ENCODE measurements at places on chromosomes 12 and 14.
A peak's percentile ranks its signal among the peaks of the same experiment; 100 is the strongest.

- no peak for DNase-seq
Observed at GRCh38 chr14:101585211-101585610, 23.9 kb downstream of the DIO3 start.

DNA sequence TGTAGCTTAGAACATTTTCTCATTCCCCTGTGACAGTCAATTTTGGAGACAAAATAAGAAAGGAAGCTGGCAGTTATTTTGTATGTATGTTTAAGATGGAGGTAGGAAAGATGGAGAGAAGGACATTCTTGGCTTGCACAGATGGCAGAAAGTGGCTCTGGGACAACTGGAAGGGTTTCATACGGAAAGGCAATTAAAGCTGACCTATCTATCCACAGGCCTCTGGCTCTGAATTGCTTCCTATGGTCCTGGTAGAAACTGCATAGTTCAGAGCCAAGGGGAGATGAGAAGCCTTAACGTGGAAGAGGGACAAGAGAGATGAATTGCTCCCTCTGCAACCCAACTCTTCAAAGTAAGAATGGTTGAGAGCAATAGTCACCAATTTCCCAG is 8.0 kb upstream of the NPFF start:
- no peak for DNase-seq

GRCh38 chr14:99612071-99612737 is 8.2 kb upstream of the CCDC85C start:
- DNase-seq = no peak

DNA sequence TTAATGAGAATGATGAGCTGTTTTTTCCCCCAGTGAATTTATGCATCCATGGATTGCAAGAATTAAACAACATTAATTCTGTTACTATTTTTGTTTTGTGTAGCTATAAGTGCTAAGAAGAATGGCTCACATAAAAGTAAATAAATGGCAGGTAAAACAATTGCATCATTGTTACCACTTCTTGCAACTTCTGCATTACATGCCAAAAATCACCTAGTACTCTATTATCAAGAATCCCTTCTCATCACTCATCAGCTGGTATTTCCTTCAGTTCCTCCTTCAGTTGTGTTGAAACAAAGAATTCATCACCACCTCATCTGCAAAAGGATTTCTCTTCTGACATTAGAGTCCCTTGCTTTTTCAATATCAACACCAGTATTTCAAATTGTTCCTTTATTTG is 773 bp downstream of the A2M start:
- no peak for DNase-seq

- no peak for DNase-seq
Observed at GRCh38 chr12:13275241-13276085, 78.9 kb downstream of the EMP1 start.

GRCh38 chr12:23847857-23848256 is 101.6 kb downstream of the SOX5 start:
- no peak for DNase-seq

DNA sequence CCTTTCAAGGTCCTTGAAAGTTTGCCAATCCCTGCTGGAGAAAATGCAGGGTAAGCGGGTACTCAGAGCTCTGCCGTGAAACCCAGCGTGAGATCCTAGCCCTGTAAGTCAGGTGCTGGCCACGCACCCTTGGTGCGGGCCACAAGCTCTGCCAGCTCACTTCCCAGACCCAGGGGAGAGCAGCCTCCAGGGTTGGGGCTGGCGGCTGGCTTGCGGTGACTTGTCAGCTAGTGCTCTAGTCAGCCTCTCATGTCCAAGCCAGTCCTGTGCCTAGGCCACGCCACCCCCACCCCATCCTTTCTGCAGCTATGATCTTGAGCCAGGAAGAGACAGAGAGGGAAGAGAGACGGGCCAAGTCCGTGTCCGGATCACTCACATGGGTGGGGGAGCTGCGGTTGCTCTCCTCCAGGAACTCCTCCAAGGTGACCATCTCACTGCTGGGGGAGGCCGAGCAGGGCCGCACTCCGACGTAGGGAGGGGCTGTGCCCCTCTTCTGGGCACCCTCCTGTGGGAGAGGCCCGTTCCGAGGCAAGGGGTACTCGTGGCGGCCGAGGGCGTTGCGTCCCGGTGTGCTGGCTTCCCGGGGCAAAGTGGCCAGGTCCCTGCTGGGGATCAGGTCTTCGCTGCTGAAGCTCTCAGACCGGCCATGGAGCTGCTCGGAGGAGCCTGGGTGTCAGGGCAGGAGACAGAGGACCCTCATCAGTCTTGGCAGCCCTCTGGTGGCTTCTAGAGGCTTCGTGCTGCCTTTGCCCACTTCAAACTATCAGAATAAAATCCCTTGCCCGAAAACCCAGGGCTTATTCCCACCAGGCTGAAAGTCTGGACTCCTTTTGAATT is 33.3 kb upstream of the GPR68 start:
- DNase-seq = no peak

- DNase-seq = no peak
Observed at GRCh38 chr12:25130741-25131188, 64.2 kb downstream of the DNAI7 start.

- DNase-seq = no peak
Observed at GRCh38 chr14:105436891-105437722, 17.5 kb downstream of the MTA1 start.

GRCh38 chr12:69511469-69512267 is 41.5 kb downstream of the FRS2 start:
- no peak for DNase-seq

DNA sequence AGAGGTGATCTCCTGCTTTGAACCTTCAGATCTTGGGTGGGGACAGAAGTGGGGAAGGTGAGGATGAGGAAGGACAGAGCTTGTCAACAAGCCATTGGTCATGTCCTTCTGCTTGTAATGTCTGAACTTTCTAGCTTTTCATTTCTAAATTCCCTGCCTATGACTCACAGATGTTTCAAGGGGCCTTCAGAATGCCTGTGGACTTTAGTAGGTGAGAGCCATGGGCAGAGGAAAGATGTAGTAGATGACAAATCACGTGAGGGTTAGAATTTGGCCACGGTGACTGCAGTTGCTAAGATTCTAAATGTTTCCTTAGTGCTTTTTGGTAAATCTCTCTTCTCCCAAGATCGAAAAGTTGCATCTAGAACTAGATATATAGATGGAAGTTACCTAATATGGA is 18.7 kb upstream of the CREBL2 start:
- DNase-seq = no peak

DNA sequence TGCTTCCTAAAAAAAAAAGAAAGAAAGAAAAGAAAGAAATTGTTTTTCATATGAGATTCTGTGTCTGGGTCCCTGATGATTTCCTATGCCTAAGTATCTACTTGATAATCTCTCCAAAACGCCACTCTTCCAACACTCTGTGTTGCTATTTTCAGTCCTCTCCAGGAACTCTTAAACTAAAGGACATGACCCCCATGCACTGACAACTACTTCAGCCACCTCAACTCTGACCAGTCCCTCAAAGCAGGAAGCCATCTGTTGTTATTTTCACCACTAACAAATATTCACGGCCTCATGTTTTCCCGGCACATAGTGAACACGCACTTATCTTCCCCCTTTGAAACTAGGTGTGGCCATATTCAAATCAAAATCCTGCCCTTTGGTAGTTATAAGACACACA is 259.3 kb downstream of the PPFIA2 start:
- DNase-seq = no peak

DNA sequence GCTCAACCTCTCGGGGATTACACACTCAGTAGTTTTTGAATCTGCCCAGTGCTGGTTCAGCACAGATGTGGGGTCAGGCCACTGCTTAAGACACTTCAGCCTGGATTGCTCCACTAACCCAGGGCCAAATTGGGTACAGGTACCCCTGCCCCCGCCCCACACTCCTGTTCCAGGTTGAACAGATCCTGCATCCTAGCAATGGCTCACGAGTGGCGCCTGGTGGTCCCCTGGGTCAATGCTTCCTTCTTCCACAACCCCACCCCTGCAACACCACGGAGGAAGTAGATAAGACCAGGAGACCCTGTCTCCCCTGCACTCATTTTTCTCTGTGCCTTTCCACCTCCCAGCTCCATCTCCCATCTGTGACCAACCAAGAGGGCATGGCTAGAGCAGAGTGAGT is 108.4 kb downstream of the ESRRB start:
- DNase-seq = no peak

DNA sequence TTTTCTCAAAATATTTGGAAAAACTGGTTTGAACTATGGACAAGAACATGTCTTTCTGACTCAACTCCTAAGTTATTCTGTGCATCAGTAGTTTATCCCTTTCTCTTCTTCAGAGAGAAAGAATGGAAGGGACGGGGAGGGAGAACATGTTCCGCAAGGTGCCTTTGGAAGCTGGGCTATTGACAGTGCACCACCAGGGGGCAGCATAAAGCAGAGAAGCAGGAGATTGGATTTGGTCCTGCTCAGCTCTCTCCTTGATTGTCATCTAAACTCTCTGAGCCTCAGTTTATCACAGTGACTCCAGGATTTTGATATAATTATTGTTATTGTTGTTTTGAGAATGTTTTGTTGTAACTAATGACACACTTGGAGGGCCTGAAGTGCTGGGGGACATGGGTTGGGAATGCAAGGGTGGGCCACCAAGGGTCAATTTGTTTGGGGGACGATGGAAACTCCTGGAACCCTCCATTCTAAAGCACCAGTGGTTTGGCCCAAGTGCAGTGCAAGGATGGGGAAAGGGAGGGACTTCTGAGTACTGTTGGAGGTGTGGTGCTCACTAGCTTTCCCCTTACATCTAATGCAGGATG is 45.3 kb upstream of the ANO6 start:
- peak; percentile 64 for DNase-seq

GRCh38 chr14:81137316-81137715 is 83.4 kb downstream of the GTF2A1 start:
- no peak for DNase-seq

- no peak for DNase-seq
Observed at GRCh38 chr12:8687846-8688601, 9.8 kb upstream of the RIMKLB start.

GRCh38 chr14:104298458-104298857 is 160.1 kb downstream of the KIF26A start:
- DNase-seq = no peak

GRCh38 chr14:23469127-23469905 is at the start of gene NGDN:
Gene NGDN, plus strand, starts transcription at chr14:23469703. Its CDS starts 13 bp downstream, at chr14:23469716.
- peak; percentile 95 for DNase-seq

- DNase-seq = no peak
Observed at GRCh38 chr14:26987744-26988363, 390.0 kb upstream of the NOVA1 start.

DNA sequence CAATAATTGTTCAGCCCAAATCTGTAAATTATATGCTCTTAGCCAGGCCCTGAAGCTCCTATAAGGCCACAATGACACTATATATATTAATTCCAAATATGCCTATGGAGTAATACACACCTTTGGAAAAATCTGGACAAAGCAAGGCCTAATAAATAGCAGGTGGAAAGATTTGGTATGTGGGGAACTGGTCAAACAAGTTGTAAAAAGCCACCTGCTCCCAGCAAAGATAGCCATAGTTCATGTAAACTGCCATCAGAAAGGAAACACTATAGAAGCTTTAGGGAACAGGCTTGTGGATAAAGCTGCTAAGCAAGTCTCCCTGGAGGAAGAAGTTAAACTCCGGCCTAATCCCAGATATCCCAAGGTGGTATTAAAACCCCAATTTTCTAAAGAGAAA is 29.7 kb downstream of the PRMT8 start:
- no peak for DNase-seq

DNA sequence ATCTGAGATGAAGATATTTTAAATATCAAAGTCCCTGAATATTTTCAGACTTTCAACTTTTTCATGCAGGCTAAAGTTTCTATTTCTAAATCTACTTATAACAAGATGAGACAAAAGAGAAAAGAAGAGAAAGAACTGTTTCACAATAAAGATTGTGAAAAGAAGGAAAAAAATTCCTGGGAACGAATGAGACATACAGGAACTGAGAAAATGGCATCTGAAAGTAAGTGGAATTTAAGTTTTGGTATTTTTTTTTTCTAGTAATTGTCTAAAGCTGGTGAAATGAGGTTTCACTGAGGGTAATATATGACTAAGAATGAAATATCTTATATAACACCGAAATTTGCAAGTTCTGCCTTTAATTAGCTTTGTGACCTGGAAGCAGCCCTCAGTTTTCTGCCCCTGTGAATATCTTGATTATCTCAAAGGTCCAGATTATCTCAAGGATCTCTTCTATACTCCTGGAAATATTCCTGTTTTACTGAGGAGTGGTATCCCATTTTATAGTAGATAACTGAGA is 55.7 kb upstream of the PRPF39 start:
- no peak for DNase-seq

DNA sequence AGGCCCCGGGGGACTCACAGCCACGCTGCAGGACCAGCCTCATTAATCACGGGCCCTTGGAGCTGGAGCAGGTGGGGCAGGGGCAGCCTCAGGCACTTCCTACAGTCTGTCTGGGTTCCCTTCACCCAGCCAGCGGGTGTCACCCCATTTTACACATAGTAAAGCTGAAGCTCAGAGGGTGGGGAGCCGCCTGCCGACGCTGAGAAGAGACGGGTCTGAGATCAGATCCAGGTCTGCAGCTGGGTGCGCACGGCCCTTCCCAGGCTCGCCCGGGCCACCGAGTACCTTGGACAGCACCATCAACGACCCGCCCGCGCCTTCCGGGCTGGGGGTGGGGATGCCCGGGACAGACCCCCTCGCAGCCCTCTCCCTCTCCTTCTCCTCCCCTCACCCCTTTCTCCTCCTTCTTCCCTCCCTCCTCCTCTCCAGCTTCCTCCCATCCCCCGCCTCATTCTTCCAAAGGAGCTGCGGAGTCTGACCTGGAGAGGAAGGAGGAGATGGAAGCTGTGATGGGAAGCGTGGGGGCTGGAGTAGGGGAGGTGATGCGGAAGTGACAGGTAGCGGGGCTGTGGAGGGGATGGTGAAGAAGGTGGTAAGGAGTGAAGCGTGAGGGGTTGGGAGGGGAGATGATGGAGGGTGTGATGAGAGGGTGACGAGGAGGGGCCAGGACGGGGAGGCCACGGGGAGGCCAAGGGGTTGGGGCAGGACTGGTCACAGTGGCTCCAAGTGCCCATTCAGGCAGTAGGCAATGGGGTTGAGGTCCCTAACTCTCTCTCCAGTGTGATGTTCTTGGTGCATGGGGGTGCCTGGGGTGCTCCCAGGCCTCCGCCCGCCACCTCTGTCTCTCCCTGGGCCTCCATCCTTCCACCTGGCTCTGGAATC is 8.8 kb downstream of the DTX1 start:
- DNase-seq = no peak

DNA sequence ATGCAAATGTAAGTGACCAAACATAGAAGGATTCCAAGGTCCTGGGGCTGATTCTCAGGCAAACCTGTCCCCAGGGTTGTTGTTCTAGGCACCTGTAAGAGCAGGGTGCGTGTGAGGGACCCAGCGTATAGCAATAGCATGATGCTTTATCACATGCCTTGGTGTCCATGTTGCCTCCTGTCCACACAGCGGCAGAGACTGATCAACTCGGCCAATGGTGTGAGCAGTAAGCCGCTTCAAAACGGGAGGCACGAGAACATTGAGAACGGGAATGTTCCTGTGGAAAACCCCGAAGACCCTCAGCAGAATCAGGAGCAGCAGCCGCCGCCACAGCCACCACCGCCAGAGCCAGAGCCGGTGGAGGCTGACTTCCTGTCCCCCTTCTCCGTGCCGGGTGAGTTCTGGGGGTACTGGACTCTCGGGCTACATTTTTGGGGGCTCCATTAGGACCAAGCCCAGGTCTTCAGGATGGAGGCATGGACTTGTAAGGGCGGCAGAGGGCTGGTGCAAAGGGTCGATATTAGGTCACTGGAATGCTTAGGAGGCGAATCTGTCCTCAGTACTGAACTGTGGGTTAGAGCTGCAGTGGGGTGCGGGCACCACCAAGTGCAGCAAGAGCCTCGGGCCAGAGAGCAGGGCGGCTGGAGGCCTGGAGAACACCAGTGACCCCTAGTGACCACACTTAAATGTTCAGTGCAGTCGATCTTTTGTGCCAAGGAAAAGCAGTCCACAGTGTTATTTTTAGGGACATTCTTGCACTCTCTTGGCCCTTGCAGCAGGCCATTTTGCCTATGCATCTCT is 57.2 kb upstream of the RIN3 start:
- DNase-seq = no peak

GRCh38 chr14:59028476-59029202 is 159.8 kb upstream of the DAAM1 start:
- no peak for DNase-seq

All from T-cell (primary cell).